BE2C (cell line): ENCODE measurements at places on chromosomes 5 and 9.
A peak's percentile ranks its signal among the peaks of the same experiment; 100 is the strongest.

- DNase-seq = no peak
These were observed 23.1 kb upstream of the DMRTA1 start for GRCh38 chr9:22423566-22423965.

DNA sequence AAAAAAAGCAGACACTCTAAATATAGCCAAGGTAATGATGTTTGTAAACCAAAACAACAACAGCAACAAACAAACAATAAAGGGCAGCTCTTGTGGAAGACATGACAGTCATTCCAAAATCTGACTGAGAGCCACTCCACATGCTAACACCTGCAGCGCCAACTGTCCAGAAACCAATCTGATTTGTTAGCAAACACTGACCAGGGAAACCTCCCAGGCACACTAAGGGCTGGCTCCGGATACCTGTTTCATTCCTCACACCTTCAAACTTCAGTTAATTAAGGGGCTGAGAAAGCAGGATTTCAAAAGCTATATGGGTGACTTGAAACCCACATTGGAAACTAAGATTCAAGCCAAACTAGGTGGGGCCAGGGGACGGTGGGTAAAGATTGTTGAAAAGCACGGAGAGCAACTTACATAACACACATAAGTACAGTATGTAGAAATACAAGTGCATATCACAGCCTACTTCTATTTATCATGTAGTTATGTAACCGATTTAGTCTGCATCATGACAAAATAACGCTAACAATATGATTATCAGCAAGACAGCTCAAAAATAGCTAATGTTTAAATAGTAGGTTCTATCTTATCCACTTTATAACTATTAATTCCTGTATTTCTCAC lies 203.6 kb downstream of the SEMA5A start:
- DNase-seq = no peak

DNA sequence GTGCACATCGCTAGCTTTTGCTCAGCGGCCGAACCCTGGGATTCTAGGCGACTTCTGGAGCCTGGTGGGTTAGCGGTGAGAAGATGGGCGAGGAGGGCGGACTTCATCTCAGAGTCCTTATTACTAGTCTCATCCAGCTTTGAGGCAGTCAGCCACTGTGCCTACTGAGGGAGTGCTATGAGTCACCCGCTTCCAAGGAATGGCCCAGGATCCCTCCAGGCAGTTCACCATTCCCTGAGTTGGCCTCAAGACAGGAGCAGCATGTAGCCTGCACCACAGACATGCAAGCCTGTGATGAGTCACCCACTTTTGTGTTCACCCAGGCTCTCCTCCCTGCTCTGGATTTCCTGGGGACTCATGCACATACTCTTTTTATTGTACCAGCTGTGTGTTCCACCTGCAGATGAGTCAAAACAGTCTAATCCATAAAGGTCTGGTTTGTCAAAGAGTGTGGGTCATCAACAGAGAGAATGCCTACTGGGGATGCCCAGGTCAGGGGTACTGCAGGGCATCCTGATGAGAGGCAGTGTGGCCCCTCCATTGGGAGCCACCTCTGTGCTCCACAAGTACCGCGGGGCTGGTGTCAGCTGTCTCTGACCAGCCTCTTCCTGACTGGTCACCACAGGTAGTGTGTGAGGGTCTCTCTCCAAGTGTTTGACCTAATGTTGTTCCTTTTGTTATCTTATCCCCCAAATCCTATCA lies 20.2 kb downstream of the SLC22A5 start:
- DNase-seq = peak; percentile 40

DNA sequence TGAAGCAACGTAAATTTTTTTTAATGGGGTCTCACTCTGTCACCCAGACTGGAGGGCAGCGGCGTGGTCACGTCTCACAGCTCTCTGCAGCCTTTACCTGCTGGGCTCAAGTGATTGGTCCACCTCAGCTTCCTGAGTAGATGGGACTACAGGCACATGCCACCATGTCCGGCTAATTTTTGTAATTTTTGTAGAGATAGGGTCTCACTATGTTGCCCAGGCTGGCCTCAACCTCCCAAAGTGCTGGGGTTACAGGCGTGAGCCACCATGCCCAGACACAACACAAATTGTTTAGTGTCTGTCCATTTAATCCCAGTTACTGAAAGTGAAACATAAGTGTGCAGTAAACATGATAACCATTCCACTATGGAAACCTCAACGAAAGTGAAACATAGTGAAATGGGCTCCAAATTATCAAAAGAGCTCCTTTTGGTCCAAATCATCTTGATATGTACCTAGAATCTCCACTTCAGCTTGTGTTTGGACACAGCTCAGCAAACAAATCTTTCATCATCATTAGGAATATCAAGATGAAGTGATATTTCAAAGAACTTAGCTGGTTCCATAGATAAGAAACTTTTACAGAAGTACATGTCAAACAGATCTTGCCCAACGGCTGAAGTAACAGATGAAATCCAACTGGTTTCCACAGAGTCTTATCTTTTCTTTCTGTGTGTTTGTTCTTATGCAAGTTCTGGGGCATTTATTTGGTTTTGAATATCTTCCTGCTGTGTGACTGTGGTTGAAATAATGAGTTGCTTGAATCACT lies 41.2 kb upstream of the PLPP1 start:
- DNase-seq = no peak

DNA sequence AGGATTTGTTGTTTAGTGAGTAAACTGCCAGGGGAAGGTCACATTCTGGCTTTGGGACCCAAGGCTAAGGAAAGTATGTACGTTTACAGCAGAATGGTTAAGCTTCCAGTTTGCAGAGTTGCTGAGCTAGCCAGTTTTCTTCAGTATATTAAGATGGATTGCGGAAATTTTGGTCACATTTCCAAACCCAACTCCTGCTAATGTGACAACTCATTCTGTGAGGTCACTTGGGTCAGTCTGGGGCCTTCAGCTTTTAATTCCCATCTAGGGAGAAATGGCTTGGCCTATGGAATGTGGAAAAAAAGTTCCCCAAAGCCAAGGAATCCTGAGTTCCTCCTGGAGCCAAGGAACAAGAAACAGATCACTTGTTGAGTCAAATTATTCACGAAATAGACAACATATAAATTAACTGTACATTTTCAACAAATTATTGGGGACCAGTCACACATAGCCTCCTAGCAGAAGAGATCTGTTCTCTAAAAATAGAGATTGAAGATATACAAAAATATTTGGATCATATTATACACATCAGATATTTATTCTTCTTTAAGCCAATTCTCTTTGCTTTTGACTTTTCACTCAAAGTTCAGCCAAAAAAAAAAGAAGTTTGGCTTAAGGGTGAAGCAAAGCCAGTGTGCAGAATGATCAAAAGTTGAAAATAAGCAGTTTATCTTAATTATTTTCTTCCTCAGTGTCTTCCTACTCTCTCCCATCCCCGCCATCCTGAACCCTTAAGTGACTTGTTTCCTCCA lies 8.8 kb downstream of the KCNV2 start:
- no peak for DNase-seq

- no peak for DNase-seq
These were observed 21.2 kb downstream of the HSPB3 start for GRCh38 chr5:54476682-54477081.

- peak; percentile 63 for DNase-seq
These were observed 36.9 kb upstream of the ANKRD55 start for GRCh38 chr5:56270058-56270457.

GRCh38 chr5:101897914-101898313 lies 398.2 kb downstream of the SLCO4C1 start:
- DNase-seq = peak; percentile 75

DNA sequence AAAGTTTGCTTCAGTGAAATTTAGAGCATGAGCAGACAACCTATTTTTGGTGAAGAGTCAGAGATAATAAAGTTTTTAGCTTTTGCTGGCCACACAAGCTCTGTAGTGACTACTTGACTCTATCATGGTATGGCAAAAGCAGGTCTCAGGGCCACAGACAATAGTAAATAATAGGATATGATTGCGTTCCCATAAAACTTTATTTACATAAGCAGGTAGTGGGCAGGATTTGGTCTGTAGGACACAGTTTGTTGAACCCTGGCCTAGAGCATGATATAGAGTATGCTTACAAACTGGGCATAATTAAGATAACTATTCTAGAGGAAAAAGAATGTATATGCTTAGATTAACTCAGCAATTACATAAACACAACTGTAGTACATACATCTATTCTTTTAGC lies 30.1 kb downstream of the ITGA1 start:
- DNase-seq = no peak

DNA sequence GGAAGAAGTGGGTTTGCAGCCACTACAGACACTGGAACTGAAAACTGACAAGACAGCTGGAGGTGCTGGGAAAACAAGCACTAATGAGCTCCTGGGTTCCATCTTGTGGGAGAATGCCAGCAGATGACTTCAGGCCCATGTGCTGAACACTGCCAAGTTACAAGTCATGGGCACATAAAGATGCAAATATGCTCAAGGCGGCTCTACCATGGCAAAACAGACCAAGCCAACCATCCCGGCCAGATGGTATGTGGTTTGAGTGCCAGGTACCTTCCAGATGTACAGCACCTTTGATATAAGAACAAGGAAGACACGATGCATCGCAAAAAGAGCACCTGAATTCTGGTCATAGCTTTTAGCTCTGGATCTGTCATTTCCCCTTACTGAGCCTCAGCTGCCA lies 19.9 kb downstream of the TNFSF8 start:
- DNase-seq = no peak

- DNase-seq = no peak
These were observed 51.2 kb upstream of the SPRY4 start for GRCh38 chr5:142375944-142376411.

DNA sequence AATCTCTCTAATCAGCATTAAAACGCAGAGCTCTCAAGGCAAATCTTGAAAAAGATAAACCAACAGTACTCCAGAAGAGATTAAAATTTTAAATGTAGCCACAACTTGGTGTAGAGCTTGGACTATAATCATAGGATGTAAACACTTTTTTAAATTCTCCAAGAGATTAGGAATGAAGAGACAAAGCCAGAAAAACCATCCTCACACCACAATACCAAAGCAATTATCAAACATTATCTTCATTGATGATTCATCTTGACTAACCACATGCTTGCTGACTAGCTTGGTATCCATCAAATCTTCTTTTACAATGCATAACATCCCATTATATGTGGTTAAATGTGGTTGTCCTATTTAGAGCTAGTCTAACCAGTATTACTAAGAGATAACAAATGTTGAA lies 815.1 kb downstream of the TLE1 start:
- DNase-seq = no peak

GRCh38 chr9:69283003-69283402 lies 42.0 kb upstream of the ENTREP1 start:
- no peak for DNase-seq

GRCh38 chr9:36902861-36903524 lies 131.1 kb downstream of the PAX5 start:
- no peak for DNase-seq

DNA sequence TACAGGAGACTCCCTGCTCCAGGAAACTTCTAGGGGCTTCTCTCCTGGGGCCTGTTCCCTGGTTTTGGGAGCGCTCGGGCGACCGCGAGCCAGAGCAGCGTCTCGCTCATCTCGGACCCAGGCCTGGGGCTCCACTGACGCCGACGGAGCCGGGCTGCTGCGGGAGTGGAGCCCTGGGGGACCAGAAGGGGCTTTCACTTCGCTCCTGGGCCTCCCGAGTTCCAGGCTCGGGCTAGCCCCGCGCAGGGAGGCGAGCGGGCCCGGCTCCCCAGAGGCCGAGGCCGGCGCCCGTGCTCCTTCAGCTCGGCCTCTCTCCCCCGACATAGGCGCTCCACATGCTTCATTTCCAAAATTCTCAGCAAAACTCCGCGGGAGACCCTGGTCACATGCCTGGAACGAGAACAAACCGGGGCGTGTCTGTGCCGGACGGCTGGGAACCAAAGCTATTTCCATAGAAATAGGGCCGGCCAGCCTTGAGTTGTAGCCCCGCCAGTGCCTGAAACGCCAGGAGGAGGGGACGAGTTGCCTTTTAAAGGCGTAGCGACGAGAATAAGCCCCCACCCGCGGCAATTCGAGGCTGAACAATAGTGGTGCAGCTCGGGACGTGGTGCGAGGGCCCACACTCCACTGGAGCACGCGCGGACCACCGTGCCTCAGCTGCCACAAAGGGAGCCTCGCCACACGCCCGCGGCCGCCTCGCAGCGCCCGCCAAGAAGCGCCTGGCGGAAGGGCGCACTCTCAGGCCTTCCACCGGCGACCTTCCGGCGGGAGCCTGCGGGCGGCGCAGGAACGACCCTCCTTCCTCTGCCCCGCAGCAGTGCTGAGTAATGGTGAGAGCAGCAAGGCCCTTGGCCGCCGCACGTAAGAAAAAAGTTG lies 1.1 kb upstream of the G3BP1 start:
- peak; percentile 74 for DNase-seq

GRCh38 chr5:56917534-56917933 lies 8.1 kb downstream of the SETD9 start:
- DNase-seq = no peak
